ENCODE measurements at places on chromosomes 12 and 14. TPM values are rescaled to one million over a fixed set of nuclear protein-coding genes. Genes with fewer than 3 reads are reported as not detected.

The AKAP3 gene
- total RNA-seq = 4.1 TPM

The GYS2 gene
- not detected for total RNA-seq

GRCh38 chr14:105026033-105026785 lies 5.3 kb upstream of the CDCA4 start:
- DNase-seq = no peak

The AQP2 gene
- not detected for total RNA-seq

The TCL1B gene
- total RNA-seq = not detected

The KCNH3 gene
- total RNA-seq = 3.7 TPM

GRCh38 chr12:70648831-70649230 lies 11.6 kb upstream of the PTPRB start:
- DNase-seq = no peak

- DNase-seq = no peak
Measured at GRCh38 chr12:1502831-1503230, 91.5 kb downstream of the FBXL14 start.

DNA sequence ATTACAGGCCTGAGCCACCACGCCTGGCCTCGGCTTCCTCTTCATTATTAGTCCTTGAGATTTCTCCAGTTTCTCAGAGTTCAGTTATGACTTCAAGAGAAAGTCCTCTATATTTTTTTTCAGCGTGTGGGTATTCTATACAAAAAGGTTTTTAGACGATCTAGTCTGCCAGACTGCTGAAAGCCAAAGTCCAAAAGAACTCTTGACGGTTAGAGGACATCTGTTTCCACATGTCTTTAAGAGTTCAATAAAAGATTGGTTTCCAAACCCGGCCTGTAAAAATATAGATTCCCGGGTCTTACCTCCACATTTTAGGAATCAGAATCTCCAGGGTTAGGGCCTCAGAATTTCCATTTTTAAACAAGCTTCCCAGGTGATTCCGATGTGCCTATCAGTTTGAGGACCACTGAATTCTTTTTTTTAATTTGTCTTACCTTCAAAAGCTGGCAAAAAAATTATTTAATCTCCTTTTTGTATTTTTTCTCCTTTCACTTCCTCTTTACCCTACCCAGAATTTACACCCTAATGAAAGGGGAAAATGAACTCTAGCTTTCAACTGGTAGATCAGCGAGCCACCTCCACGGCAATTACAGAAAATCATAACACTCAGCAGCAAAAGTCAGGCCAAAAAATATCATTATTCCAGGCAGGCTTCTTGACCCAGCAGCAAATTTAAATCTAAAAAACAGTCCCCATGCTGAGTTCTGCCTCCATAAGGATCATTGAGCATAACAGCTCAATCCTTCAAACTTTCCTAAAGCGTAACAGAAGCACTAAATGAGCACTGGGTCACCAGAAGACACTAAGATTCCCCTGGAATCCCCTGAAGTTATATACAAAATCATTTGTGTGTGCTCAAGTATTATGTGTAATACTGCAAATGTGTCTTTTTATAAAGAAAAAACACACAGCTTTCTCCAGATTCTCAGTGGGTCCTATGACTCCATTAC lies 8.7 kb downstream of the NT5DC3 start:
- no peak for DNase-seq

All from frontal cortex (tissue), 4 donors.